ENCODE measurements at places on chromosomes 7 and 10.

DNA sequence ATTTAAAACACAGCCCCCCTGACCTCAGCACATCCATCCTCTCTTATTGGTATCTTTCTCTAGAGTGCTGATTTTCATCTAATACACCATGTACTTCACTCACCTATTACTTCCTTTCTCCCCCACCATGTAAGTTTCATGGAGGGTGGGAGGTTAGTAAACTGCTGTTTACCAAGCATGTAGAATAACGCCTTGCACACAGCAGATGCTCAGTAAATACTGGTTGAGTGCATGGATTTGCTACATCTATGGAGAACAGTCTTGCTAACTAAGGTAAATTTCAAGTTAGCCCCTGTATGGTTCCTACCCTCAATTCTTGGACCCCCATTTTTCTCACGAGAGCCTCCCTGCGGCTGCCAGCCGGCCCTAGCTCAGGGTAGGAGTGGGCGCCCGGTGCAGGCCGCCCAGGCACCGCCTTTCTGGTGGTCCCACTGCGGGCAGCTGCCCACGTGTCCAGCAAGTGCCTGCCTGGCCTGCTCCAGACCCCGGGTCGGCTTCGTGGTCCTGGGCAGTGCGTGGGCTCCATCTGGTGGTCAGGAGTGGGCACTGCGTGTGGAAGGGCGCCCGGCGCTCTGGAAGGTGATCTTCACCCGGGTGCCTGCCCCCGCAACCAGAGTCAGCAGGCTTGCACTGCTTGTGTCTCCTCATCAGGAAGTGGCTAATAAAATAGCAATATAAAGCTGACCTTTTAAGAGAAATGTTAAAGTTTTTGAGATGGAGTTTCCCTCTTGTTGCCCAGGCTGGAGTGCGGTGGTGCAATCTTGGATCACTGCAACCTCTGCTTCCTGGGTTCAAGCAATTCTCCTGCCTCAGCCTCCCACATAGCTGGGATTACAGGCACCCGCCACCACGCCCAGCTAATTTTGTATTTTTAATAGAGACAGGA, 63.4 kb upstream of the DNAJB6 start:
- peak; percentile 81 for DNase-seq

DNA sequence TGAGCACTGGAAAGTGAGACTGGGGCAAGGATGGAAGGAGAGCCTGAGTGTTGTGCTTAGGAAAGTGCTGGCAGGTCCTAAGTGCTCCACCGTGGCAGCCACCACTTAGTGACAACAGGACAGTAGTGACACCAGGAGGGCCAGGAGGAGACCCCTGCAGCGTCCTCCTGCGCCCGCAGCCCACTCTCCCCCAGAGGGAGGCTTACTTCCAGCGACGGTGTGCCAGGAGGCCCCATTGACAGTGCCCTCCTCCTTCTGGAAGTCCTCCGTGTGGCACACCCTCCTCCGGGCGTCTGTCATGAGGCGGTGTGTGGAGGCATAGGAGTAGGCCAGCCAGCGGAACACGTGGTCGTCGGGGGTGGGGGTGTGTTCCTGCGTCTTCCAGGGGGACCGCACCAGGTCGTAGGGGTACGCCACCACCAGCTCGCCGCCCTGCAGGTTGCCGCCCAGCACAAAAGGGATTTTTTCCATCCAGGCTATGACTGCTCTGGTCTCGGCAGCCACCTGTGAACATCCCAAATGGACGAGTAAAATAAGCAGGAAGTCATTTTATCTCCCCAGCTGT, 95.6 kb downstream of the GPR26 start:
- DNase-seq: no peak

DNA sequence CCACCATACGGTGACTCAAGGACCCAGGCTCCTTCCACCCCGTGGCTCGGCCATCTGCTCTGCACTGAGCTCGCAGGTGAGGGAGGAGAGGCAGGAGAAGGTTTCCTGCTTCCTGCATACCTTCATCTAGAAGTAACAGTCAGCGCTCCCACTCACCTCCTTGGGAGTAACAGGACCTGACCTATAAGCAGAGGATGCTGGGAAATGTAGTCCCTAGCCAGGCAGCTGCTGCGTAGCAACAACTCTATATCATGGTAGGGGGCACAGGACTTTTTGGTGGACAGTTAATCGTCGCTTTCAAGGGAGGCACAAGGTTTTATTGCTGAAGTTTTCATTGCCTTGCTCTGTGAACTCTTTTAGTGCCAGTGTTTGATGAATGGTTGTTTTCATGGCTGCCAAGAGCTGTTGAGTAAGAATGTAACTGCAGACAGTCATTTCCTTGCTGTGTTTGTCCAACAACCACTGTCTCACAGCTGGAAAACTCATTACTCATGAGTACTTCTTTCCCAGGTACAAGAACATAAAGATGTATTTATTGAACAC, 10.2 kb upstream of the ZFYVE27 start:
- DNase-seq: peak; percentile 92

DNA sequence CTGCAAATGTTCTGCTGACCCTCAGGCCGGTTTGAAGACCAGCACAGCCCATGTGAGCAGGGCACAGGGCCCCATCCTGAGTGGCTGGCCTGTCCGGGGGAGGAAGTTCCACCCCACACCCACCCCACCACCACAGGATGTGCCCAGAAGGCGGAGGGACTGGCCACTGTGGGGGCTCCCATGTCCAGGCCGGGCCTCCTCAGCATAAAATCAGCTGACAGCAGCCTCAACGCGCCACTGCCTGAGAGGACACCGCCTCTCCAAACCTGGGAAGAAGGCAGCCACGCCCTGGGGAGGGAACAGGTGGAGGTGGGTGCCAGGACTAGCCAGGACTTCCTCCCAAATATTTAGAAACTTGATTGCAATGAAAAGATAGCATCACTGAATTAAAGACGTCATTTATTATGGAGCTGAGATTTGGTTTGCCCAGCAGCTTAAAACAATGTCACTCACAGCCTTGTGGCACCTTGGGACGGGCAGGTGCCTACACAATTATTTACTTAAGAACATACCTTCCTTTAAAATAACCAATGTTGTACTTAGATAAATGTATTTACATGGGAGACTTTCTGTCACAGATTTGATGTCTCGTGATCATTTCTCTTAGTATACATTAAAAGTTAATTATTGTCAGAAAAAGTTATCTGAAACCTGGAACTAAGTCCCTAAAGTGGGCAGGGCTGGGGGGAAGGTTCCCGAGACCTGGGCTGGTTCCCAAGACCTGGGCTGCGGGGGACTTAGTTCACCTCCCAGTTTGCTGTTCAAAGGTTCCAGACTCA, 27.3 kb upstream of the FAM20C start:
- no peak for DNase-seq

GRCh38 chr7:97868788-97869187, 3.4 kb downstream of the ASNS start:
- peak; percentile 31 for DNase-seq

DNA sequence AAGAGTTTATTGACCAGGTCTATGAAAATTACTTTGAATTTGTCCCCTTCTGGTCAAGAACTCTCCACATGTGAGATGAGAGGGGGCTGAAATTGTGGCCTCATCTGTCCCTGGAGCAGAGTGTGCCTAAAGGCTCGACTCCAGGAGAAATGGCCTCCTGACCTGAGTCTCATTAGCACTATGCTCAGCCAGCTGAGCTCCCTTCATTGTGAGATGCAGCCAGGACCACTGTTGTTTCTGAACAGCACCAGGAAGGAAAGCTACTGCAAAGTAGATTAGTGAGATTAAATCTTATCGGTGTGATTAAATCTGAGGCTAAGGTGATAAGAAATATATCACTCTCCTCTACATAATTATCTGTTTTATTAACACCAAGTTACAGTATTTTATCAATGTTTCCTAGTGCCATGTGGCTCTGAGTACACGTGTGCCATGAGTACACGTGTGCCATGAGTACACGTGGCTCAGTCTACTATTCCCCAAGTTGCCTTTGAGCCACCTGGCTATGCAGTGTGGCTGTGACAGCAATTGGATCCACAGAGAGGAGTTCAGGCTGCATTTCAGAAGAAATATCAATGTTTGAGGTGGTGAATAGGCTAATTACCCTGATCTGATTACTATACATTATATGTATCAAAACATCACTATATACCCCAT, 126.9 kb downstream of the IPMK start:
- no peak for DNase-seq

- DNase-seq: no peak
Measured at GRCh38 chr7:20276705-20277472, 53.8 kb upstream of the ITGB8 start.

DNA sequence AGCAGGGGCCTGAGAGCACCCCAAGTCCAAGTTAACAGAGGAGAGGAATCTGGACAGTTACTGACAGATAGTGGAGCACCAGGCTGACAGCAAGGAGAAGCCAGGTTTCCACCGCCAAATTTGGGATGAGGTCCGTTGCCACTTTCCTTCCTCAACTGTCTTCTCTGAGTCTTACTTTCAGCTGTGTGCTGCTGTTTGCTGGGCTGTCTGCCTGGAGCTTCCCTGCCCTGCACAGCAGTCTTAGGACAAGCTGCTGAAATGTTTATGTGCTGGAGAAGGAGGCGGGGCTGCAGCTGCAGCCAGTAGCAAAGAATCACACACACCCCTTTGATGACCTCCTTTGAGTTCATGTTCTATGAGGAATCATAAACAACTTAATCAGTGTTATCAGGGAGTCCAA, 17.4 kb upstream of the CYP3A7 start:
- peak; percentile 43 for DNase-seq

DNA sequence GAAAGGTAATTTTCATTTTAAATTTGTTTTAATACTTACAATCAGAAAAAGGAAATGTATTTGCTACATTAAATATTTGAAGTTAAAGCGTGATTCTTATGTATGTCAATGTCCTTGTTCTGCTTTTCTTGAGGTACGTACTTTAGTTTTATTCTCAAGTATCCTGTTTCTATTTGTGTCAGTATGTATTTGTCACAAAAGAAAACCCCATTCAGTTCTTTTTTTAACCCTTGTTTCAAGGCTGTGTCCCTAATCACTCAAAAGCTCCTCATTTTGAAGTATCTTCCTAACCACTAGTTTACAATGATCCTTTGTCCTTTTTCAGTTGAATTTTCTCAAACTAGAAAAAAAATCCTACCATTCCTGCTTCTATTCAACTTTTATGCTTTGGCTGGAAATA, 25.2 kb downstream of the NHLRC2 start:
- no peak for DNase-seq

DNA sequence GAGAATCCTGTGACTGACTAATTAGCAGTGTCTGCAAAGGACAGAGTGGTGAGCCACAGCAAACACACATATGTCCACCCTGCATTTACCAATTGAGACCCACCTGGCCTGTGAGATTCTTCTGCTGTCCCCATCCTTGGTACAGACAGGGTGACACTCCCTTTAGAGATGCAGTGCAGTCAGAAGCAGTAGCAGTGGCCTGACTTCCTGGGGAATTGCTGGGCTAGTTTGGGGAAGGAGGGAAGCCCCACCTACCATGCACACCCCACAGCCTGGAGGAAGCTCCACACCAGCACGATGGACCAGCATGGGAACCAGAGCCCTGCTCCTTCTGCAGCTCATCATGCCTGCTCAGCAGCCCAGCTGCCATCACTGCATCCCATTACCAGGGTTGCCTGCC, 924.9 kb upstream of the ZNF722 start:
- DNase-seq: no peak

DNA sequence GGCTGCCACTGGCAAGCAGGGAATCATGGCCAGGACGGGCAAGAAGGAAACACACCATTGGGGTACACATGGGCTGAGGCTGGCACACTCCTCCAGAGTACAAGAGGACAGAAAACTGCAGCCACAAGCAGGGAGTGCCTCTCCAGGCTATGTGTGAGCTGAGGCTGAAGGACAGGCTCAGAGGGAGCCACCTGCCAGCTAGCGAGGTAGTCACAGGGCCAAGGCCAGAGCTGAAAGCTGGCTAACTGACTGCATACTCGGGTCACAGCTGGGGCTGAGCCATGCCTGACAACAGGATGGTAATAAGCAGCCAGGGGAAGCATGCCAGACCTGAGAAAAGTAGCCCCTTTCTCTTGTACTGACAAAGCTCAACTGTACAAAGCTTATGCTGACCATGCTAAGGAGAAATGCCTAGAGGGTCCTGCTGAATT, 52.0 kb downstream of the KIF5B start:
- no peak for DNase-seq

GRCh38 chr10:24701447-24701846, 22.2 kb downstream of the ARHGAP21 start:
- no peak for DNase-seq

DNA sequence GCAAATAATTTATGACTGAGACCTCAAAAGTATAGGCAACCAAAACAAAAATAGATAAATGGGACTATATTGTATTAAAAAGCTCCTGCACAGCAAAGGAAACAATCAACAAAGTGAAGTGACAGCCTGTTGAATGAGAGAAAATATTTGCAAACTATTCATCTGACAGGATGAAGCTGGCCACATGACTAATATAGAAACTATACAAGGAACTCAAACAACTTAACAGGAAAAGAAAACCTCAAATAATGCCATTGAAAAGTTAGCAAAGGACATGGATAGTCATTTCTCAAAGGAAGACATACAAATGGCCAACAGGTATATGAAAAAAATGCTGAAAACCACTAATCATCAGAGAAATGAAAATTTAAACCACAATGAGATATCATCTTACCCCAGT, 245.1 kb downstream of the STK31 start:
- no peak for DNase-seq

DNA sequence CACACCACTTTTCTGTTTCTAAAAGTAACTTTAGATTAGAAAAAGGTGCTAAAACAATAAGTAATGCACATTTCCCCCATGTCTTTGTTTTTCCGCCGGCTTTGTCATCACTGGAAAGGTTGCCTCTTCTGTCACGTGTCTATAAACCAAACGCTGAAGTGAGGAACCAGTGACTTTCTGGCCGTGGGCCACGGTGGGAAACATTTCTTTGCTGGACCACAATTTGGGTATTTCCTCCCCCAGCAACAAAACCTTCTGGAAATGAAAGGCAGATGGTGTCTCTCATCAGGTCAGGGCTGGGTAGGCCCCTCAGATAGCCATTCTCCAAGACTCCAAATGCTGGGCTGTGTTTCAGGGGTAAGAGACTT, 174.5 kb downstream of the SH3PXD2A start:
- DNase-seq: peak; percentile 62

- no peak for DNase-seq
Measured at GRCh38 chr10:8229153-8229552, 174.7 kb downstream of the GATA3 start.

DNA sequence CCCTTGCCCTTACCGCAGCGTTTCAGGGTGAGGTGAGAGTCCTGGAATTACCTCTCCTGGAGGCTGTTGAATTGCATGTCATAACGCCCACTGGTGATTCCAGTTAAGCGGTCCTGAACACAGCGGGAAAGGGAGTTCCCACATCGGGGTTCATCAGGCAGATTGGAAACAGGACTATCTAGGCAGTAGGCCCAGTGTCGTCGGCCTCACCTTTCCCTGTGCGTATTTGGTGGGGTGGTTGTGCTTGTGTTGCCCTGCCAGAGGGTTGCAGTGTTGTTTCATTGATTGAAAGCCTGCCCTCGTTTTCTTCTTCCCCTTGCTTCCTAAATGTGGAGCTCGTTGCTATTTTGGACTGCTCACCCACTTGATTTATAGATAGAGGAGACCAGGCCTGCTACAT, 10.6 kb upstream of the SUN1 start:
- DNase-seq: peak; percentile 42

Measured in fibroblast of mammary gland (primary cell).